ENCODE measurements at places on chromosomes 7 and 10. TPM values are rescaled to one million over a fixed set of nuclear protein-coding genes. Genes with fewer than 3 reads are reported as not detected.

Gene C10orf90
- not detected for total RNA-seq

Gene DEPP1
- 33.0 TPM for total RNA-seq

Gene SLC26A3
- total RNA-seq = not detected

Gene PTF1A
- not detected for total RNA-seq

Gene ANKRD26
- 10.9 TPM for total RNA-seq

Gene SPDYE2B
- not detected for total RNA-seq

Gene MYH16
- not detected for total RNA-seq

Gene OR2A7
- total RNA-seq = 0.22 TPM

Gene CPVL
- total RNA-seq = 50.6 TPM

Gene LRRN3
- 12.4 TPM for total RNA-seq

Gene SPDYE5
- not detected for total RNA-seq

Gene ASNS
- 6.7 TPM for total RNA-seq
